ENCODE measurements at places on chromosomes 4 and X. TPM values are rescaled to one million over a fixed set of nuclear protein-coding genes. Genes with fewer than 3 reads are reported as not detected.

DNA sequence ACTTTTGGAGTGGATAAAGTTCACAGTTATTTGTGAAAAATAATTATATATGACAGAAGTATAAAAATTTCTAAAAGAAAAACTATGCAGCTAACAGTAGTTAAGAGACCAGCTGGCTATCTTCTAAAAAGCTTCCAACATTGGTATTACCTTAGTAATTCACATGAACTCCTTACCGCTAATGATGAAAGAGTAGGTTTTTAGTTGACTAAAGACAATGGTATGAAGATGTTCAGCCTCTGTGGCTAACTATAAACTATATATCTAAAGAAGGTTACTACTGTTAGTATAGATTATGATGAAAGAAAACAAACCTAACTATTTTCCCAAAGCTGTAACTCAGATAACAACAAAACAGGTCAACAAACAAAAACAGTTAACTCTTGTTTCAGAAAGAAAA is 10.4 kb downstream of the CCNI start:
- no peak for DNase-seq

GRCh38 chrX:41033299-41033698 is 51.9 kb upstream of the USP9X start:
- no peak for DNase-seq

NLGN4X gene
- 17.6 TPM for total RNA-seq

TLR8 gene
- not detected for total RNA-seq

- DNase-seq = no peak
Measured at GRCh38 chrX:23822397-23822796, 39.4 kb downstream of the SAT1 start.

GRCh38 chr4:94507708-94508107 is 56.0 kb downstream of the PDLIM5 start:
- no peak for DNase-seq

CT45A10 gene
- not detected for total RNA-seq

- DNase-seq = no peak
Measured at GRCh38 chr4:11197631-11198341, 230.9 kb downstream of the HS3ST1 start.

GRCh38 chrX:101442085-101442484 is 34.1 kb downstream of the HNRNPH2 start:
- DNase-seq = no peak

AFF1 gene
- total RNA-seq = 29.0 TPM

DNA sequence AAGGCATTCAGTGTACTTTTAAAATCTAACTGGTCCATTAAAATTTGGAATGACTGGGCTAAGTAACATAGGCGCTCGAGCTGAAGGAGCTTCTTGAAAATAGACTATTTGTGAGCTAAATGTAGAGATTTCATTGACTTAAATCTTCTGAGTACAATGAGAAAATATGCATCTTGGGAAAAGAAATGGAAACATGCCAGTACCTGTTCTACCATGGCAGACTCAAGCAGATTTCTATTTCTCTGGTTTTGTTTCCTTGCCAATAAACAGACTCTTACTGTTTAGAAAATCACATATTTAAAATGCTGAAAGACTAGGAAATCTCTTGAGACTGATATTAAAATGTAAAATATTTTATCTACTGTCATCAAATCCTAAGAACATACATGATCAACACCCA is 678.1 kb downstream of the FAT4 start:
- DNase-seq = no peak

Measured in neural progenitor cell (in vitro differentiated cells).